ENCODE measurements at places on chromosomes 6 and 20.
A peak's percentile ranks its signal among the peaks of the same experiment; 100 is the strongest.

- no peak for DNase-seq
Measured at GRCh38 chr6:137494281-137494987, at the start of gene OLIG3. Gene OLIG3 (minus strand): TSS chr6:137494394. CDS start chr6:137494170, 224 bp downstream.

DNA sequence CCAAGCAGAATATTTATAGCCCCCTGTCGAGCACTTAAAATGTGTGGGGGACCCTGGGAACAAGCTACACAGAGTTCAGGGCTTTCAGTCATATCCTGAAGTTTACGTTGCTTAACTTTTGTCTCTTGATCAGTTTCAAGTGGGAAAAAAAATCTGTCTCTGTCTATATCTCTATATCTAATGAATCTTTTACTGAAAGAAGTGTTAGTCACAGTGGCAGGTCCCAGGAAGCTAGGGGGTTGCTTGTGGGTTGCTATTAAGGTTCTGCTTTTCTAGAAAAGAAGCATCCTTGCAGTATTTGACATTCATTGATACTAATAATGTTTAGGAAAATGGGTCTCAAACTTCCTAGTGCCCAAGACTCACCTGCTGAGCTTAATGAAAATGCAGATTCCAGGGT, 76.7 kb upstream of the CLDN20 start:
- DNase-seq, result no peak

DNA sequence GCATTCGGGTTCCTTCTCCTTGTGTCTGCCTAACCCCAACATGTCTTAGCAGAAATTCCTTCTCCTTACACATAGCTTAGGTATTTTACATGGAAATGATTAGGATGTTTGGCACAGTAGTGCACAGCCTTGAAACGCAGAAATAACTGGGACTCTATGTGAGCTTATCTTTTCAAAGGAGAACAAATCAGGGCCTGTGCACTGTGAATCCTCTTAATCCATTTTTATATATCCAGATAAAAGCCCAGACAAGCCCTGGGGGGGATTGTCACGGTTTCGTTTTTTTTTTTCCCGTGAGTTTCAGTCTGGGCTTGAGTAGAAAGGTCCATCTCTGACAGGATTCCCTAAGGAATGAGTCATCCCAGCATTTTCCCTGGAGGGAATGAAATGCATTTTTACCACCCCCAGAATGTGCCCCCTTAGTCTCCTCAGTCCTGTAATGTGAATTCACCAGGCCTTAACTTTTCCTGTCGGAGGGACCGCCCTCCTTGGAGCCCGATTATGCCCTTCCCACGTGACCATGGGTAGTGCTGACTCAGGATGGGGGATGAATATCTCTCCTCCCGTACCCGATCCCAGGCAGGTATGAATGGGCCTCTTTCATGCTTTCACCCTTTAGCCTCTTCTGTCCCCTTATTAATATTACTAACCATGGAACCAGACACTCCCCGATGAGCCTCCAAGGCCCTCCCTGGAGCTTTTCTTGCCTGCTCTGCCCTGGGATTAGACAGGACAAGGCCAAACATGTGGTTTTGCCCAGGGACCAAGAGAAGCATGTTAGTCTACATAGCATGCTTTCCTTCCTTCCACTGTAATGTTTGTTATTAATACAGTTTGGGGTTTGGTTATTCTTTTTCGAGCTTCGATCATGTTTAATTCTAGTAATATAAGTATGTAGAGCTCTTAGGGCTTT, 23.9 kb upstream of the NAA20 start:
- peak; percentile 74 for DNase-seq

DNA sequence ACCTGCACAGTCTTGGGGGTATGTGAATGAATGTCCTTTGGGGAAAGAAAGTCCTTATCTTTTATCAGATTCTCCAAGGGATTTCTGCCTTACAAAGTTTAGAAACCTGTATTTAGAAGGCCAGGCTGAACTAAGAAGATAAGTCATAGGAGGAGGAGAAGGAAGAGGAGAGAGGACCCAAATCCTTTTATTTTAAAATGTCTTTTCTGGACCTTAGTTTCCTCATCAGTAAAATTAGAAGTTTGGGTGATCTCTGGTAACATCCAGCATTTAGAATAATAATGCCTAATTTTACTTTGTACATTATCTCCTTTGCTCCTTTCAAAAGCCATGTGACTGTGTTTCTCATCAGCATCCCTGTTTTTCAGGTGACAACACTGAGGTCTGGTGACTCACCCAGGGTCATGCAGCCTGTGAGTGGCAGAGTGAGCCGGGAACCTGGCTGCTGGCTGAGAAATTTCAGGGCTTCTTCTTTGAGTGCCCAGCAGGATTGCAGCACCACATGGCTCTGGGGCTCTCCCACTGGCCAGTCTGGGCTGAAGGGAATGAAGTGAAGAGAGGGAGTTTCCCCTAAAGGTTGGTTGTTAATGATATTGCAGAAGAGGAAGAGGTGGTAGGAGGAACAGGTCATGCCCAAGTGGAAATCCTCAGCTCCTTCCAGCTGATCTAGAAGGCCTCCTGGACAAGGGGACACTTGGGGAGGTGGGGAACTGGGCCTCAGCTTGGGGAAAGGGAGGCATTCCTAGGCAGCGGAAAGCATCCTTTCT, 34.0 kb downstream of the VEGFA start:
- DNase-seq, result no peak

DNA sequence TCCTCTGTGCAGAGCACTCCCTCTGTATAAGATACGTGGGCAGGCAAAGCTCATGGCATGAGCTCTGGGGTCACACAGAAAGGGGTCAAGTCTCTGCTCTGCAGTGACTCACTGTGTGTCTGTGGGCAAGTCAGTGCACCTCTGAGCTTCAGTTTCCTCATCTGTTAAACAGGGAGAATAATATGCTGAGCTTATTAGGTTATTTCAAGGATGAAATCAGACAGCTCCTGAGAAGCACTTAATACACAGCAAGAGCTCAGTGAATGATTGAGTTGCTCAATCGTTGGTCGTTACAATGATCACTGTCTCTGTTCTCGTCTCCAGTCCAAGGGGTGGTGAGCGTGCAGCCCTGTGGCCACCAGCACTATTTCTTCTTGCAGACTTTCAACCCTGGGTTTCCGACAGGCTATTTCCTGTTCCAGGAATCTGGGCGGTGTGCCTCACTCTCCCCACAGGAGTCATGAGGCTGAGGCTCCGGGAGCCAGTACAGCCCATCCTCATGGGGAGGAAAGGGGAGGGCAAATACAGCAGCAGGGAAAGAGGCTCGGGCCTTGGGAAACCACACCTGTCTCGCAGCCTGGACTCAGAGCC, 28.9 kb downstream of the KIAA1755 start:
- DNase-seq, result peak; percentile 35

GRCh38 chr20:26216025-26216424, 519.4 kb upstream of the ZNF337 start:
- peak; percentile 16 for DNase-seq

GRCh38 chr6:110653381-110653780, 161.9 kb downstream of the CDK19 start:
- DNase-seq, result no peak

DNA sequence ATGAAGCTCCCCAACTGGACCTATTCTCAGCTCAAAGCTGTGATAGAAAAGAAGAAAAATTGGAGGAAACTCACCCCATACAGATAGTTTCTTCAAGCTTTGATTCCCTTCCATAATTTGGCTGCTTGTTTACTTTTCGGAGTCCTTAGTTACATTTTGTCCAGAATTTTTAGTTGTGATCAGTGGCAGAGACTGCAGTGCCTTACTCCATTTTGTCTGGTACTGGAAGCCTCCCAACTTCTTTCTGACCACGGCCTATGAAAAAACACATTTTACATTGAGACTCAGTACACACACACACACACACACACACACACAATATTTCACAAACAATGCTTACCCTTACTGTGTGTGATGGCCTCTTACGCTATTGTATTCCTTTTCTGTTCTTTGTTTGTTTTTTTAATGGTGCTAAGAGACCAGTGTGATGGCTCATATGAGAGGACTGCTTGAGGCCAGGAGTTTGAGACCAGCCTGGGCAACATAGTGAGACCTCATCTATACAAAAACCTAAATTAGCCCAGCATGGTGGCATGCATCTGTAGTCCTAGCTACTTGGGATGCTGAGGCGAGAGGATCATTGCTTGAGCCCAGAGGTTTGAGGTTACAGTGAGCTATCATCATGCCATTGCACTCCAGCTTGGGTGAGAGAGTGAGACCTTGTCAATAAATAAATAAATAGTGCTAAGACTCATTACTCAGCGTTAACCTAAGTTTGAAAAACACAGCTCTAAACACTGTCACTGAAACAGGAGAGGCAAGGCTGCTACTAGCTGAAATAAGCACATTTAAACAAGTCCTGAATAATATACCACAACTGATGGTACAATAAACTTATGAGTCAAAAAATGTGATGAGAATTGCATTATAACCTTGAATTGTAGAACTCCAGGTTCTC, 13.8 kb upstream of the RNF8 start:
- DNase-seq, result no peak

DNA sequence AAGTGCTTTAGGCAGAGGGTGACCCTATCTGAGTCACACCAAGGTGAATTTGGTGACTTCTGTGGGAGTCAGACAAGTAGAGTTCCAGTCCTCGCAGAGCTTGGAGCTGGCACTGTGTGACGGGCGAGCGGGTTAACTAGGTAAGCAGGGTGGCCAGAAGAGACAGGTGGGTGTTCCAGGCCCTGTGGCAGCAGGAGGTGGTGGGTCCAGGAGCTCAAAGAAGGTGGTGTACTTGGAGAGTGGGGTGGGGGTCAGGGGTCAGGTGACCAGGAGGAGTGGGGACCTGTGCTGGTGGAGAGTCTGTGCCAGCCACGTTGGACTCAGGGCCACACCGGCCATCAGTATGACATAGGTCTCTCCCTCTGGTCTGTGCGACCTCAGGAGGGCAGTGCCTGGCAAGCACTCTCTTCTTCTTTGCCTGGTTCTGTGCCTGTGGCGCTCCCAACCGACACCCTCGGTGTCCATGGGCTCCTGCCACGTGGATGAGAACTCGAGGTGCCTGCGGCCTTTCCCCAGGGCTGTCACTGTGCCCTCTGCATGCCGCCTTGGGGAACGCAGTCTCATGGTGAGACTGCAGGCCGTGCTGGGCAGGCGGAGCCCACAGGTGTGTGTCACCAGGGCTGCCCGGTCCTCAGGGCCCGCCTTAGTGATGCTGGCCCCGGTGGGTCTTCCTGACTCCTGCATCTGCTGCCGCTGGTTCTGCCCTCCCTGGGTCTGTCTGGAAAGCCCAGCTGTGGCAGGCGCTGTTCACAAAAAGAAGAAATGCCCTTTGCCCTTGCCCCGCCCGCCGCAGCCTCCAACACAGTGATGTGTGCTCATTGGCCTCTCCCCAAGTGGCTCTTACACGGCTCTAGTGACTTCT, 1.6 kb downstream of the MRGBP start:
- no peak for DNase-seq

DNA sequence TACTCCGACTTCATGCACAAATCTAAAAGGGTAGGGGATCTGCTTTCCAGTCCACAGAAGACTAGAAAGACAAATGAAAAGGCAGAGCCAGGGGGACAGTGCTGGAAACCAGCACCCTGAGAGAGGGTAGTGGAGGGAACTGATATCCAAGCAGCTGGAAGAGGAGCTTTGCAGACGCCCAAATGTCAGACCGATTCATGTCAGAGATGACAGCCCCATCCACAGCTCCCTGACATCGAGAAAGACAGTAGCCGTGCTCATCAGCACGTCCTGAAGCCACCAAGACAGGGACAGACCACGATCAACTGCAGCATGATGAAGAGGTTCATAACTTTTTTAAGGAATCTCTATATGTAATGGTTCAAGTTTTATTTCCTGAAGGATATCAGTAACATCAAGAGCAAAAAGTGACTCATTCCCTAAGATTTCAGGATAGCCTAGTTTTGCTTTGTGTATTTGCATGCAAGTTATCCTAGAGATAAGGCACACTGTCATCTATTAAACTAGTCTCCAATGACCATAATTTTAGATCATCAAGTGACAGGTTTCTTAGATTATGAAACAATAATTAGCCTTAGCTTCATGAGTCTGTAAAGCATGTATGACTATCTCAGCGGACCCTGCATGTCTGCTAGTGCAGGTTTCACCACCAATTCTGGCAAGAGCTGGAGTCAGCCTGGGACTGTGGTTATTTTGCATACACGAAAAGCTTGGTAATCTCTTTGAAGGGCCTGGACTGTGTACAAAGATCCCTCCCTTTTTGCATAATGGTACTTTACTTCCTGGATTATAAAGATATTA, 43.0 kb downstream of the PRDM1 start:
- peak; percentile 93 for DNase-seq

DNA sequence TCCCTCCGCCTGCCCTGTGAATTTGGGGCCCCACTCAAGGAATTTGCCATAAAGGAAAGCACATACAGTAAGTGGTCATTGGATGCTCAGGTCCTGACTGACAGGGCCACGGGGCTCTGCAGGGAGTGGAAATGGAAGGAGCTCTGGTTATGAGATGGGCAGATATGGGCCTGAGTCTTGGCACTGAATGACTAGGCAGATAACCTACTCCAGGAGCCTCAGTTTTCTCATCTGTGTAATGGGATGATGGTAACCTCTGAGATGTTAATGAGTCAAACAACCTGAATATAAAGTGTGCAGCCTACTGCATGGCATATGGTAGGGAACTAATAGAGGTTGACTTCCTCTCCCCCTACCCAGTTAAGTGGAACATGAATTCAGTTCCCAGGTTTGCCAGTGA, 56.4 kb upstream of the NAA20 start:
- DNase-seq, result no peak

- no peak for DNase-seq
Measured at GRCh38 chr20:54063992-54064676, 6.3 kb downstream of the BCAS1 start.

GRCh38 chr6:23218751-23219150, 649.4 kb downstream of the HDGFL1 start:
- no peak for DNase-seq

GRCh38 chr6:168163096-168163731, 84.2 kb upstream of the FRMD1 start:
- DNase-seq, result peak; percentile 60

DNA sequence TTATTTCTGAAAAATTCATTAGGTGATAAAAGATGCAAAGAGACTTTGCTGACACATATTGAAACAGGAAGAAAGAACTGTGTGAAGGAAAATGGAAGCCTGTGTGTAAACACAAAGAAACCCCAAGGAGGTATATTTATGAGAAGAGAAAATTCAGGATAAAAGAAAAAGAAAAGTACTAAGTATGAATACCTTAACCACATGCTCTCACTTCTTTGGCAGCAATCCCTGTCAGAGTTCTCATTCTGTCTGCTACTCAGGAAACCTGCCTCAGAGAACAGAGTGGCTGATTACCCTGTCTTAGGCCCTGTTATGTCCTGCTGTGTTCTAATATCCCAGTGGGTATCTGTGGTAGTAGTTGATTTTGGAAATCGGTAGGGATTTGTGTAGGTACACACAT, 457.9 kb downstream of the TBC1D32 start:
- DNase-seq, result no peak

DNA sequence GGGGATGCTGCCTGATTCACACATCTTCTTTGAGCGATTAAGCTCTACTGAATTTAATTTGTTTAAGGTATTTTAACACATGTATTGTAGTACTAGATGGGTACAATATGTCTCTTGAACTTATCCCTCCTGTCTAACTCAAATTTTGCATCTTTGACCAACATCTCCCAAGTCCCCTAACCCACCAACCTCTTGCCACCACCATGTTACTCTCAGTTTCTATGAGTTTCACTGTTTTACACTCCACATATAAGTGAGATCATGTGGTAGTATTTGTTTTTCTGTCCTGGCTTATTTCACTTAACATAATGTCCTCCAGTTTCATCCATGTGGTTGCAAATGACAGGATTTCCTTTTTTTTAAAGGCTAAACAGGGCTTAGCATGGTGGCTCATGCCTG, 38.7 kb upstream of the ENPP4 start:
- no peak for DNase-seq

All from AG08395 (cell line).